Osteocyte (in vitro differentiated cells): ENCODE measurements at places on chromosomes 5 and 9. TPM values are rescaled to one million over a fixed set of nuclear protein-coding genes. Genes with fewer than 3 reads are reported as not detected.

DNA sequence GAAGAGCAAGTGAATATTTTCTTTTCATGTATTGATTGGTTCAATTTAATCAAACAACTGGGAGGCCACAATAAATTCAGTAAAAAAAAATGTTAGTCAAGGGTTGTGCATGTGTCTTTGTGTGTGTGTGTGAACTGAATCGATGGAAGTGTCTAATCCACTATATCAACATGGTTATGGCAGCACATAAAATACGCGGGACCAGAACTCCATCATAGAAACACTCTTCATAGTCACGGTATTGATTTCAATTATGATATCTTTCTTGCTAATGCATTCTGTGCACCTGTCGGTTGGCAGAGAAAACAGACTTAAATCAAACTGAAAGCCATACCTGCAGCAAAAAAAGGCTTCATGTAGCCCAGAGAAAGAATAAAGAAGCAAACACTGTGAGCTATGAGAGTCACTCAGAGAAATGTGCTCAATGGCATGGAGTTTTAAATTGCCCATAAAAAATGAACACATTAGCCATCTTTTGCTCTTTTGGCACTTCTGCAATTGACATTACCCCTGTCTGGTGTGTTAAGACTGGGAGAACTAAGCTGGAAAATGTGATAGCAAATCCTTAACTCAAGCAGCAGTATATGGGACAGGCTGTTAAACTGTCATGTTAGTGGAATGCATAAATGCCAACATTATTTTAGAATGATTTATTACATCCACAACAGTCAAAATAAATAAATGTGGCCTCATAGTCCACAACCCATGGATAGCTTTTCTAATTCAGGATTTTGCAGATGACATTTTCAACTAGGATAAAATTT lies 642.4 kb upstream of the C9orf72 start:
- no peak for DNase-seq

DNA sequence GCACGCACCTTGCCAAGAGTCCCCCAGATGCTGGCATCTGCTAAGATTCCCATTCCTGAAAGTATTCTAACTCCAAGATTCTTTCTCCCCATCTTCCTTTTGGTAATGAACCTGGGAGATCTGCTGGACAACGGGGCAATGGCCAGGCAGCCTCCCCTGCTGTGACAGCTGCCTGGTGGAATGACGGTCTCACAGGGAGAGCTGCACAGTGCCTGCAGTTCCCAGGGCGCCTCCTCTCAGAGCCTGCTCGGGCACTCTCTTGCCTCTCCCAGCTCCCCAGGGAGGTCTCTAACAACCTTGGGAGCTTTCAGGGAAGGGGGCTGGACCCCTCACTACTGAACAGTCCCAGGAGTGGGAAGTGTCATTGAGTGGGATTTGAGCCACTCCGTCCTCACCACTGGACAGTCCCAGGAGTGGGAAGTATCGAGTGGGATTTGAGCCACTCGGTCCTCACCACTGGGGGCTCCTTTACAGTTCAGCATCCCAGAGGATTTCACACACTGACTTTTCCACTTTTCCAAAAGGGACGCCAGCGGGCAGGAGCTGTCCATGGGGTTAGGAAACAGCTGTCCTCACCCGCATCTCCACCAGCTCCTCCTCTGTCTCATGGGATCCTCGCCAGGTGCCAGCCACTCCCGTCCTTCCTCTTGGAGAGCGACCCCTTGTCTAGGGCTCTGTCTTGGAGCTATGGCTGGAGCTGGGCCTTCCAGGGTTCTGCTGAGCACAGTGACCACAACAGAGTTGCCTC lies 65.7 kb downstream of the ADAMTS2 start:
- no peak for DNase-seq

DNA sequence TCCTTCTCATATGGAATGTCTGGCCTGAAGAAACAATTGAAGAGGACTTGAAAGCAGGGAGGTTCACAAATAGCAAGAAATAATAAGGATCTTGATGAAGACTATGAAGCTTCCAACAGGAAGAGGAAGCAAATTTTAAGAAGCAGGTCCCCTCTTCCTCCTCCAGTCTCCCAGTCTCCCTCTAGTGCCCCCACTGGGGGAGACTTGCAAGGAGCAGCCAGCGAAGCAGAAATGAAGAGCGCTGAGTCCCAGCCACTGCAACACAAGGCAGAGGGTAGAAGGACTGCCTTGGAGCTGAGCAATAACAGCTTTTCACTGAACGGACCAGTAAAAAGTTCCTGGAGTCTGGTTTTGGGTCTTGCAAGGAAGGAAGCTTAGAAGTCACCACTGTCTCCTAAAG lies 32.6 kb upstream of the ACO1 start:
- DNase-seq, result no peak

- no peak for DNase-seq
Observed at GRCh38 chr9:21585756-21586752, 103.9 kb upstream of the IFNE start.

DNA sequence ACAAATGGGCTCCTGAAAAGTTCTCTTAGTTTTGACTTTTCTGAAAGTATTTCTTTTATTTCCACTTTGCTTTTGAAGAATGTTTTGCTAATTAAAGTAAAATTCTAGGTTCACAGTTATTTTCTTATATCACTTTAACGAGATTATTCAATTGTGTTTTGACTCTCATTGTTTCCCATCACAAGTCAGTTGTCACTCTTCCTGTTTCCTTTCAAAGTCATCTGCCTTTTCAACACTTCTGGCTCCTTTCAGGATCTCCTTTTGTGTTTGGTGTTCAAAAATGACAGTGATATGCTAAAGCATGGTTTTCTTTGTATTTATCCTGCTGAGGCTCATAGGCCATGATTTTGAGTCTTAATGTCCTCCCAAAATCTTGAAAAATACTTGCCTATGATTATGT lies 235.4 kb upstream of the TAS2R1 start:
- no peak for DNase-seq

DNA sequence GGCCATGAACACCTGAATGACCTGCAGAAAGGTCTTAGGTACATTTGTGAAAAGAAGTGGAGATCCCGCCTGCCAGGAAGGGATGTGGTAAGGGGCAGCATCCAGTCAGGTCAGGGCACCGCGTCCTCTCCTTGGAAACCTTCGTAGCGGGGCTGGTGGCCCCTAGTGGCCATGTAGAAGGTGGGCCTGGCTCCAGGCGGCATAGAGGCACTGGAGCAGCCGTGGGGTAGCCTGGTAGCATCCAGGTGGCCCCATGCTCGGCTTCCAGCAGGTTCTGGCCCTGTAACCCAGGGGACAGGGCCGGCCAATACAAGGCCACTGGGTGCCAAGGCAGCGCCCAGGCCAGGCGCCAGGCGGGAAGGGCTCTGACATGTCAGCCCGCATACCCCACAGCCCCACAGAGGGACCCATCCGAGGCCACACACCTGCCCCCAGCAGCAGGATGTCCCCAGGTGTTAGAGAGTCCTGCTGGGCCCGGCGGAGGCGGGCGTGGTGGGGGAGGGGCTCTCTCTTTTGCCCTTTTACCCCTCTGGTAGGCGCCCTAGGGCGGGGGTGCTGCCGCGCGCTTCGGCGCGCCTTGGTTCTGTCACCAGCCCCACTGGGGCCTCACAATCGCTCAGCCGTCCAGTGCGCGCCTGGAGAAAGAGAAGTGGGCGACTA lies 58.3 kb upstream of the SPATA31E1 start:
- DNase-seq, result peak; percentile 82

DNA sequence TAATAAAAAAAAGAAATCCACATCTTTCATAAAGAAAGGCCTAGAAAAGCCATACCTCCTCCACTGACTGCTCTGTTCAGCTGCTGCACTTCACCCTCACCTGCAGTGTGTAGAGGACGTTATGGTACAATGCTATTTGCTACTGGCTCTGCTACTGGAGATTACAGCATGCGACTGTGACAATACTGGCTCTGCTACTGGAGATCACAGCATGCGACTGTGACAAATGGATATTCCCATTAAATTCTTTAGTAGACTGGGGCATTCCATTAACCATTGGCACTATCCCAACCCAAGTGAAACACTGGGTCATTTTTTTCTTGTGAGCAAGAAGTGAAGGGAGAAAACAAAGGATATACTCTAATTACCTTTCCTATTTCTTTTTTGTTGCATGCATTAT lies 1063.5 kb upstream of the DMAC1 start:
- DNase-seq, result no peak

- no peak for DNase-seq
Observed at GRCh38 chr5:36790847-36791246, 85.7 kb upstream of the NIPBL start.

GRCh38 chr5:68288707-68289134 lies 73.2 kb downstream of the PIK3R1 start:
- DNase-seq, result no peak

DNA sequence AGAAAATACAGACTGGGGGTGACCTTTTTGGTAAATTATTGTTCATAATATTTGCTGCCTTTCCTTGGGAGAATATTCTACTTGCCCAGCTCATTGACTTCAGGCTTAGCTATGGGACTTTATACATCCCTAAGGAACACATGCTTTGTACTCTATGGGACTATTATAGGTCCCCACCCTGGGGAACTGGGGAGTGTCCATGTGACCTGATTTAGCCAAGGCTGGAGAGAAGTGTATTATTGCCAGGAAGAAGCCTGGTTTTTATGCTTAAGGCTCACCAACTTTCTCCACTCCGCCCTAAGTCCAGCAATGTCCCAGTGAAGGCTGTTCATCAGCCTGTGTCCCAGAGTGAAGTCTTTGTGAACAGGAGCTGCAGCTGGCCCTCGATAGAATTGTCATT lies 16.6 kb upstream of the DRD1 start:
- DNase-seq, result no peak

- no peak for DNase-seq
Observed at GRCh38 chr9:78918976-78919375, 622.1 kb downstream of the PSAT1 start.

DNA sequence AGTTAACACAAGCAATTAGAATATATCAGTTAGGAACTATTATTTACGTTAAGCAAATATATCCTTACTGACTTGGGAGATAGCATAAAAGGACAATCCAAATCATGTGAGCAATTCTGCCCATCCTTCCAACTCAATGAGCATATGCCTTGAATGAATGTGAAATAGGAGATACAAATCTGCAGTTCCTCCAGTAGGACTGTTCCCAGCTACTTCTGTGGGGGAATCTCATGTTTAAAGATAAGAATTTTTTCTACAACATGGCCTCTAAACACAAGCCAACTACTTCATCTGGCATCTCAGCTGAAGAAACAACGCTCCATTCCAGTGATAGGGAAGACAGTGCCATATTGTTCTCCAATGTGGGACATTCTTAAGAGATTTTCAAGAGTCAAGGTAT lies 110.7 kb upstream of the NIPBL start:
- DNase-seq, result no peak

DNA sequence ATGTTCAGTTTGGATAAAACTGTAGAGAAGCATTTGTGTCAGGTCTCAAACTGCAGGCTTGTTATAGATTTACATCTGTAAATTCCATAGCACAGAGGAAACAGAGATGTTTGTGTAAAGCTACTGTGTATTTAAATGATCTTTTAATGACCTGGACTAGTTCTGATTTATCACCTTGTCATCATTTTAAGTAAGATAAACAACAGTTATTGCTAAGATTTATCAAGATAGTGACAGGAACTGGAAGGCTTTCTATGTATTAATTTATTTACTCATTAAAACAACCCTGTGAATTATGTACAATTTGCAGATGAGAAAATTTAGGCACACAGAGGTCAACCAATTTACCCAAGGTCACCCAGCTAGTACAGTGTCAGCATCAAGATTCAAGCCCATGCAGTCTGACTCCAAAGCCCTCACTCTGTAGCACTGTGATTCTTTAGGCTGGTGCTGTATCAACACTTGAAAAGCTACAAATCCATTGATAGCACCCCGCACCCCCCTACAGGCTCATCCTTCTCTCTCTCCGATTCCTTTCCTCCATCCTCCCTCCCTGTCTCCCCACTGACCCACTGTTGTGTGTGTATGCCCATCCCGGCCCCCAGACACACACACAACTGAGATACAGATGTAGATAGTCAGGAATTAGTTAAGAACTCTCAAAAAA lies 184.5 kb downstream of the FBN2 start:
- no peak for DNase-seq

DNA sequence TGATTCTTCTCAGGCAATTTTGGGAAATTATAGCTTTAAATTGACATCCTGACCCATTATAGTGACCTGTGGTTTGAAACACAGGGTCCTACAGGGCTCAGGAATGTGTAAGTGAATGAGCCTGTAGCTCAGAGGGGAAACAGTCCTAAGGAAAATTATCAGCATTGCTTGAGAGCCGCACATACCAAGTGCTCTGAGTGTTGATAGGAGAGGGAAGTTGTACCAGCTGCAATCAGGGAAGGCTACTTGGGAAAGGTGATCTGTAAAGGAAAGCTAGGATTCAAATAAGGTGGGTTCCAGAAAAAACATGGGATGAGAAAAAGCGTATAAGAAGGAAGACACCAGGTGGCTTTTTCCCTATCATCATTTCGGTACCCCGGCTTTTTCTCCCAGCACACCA lies 4.4 kb upstream of the SLC25A51 start:
- peak; percentile 6 for DNase-seq

DNA sequence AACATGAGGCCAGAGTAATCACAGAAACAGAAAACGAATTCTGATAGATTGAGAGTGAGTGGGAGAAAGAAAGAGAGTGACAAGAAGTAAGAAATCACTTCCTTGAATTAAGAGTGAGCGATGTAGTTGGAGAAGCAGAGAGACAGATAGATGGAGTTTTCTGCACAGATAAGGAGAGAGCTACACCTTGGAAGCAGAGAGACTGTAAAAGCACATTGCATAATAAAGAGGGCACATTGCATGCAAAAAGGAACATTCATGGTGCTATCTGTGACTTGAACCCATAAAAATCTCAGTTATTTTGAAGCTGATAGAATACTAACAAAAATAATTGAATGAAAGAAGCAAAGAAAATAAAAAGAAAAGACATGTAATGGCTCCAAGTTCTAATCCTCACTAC lies 943.8 kb downstream of the NR2F1-AS1 start:
- no peak for DNase-seq

DNA sequence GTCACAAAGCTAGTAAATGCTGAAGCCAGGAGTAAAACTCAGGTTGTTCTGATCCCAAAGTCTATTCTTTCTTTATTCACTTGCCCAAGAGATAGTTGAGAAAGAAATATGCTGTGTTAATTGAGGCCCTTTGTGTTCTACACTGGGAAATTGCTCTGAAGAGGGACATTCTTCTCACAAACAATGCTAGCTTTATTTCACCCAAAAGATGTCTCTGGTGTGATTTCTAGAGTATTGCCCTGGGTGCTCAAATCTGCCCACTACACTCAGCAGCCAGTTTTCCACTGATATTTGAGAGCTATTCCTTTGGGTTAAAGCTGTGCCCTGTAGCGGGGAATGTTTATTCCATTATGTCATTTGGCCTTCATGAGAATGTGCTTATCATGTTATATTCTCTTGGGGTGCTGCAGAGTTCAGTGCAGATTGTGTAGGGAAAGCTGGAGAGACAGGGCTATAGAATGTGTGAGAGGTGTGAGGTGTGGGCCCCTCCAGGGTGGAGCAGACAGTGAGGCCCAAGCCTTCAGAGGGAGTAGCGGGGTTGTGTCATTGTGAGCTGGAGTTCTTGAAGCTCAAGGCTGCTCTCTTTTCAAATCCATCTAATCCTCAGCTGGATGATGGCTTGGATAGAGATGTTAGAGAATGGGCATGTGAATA lies 21.0 kb upstream of the C5orf63 start:
- no peak for DNase-seq

RAB3C gene
- not detected in 2 replicates for total RNA-seq

ADGRV1 gene
- total RNA-seq, result 0.89 and 0.99 TPM in 2 replicates

RASGRF2 gene
- total RNA-seq, result 0.05 TPM in 2 replicates

DIPK1B gene
- 11.4 and 11.5 TPM in 2 replicates for total RNA-seq

CCDC192 gene
- not detected in 2 replicates for total RNA-seq

CYLC2 gene
- total RNA-seq, result not detected in 2 replicates
